ENCODE measurements at places on chromosomes 5 and 9. TPM values are rescaled to one million over a fixed set of nuclear protein-coding genes. Genes with fewer than 3 reads are reported as not detected.

DNA sequence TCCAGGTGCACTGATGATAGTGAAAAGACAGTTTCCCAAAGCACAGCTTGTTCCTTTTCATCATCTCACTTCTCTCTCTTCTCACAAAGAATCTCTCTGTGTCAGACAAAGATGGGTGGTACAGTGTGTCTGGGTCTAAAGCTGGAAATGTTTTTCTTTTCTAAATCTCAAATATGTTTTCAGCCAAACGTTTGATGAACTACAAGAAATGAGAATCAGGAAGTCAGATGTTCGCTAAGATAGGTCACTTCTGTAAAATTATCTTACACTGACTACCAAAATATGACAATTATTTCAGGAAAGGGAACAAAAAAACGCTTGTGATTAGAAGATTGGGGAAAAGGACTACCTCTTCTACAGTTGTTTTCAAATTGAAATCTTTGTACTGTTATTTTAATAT is 708.8 kb downstream of the PTPRD start:
- H3K27me3 ChIP-seq: no peaks in the 10 kb centered on the region
- no peak for DNase-seq
- H3K36me3 ChIP-seq: no peaks in the 10 kb centered on the region
- no peak overlapping the region for H3K4me3 ChIP-seq
- H3K27ac ChIP-seq: no peak overlapping the region

DNA sequence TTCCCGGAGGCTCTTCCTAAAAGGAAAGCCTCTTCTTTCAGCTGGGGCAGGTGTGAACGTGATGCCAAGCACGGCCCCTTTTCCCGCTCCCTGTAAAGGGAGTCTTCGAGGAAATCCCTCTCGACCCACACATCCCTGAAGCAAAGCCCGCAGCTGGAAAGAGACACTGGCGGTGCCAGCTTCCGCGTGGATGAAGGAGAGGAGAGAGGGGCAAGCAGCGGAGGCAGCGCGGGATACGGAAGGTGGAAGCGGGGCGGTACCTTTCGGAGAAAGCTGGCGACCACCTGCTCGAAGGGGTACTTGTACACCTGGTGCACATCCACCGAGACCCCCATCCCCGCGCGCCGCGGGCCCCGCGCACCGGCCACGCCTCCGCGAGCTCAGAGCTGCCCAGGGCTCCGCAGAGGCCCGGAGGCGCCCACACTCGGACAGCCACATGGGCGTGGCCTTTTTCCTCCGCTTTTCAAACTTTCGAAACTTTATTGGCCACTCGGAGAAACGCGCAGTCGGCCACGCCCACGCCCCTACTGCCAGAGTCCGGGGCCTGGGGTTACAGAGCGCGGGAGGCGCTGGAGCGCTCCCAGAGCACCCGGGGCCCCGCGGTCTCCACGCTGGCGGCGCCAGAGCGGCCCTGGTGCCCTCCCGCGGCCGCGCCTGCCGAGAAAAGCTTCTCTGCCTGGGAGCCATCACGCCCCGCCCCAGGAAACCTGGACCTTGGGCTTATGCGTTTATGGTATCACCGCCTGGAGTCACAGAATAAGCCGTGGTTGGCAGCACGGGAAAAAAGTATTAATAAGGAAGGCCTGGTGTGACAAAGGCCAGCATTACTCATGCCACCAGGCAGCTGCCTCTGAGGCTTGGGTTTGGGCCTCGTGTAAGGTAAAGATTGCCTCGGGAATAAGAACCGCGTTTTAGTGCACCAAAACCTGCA is at the start of gene PRELID2:
TSS of gene PRELID2 (minus strand) at position 426 of the 931 bp plus-strand sequence. CDS start at position 335, 91 bp downstream.
- no peaks in the 10 kb centered on the region for H3K36me3 ChIP-seq
- H3K27ac ChIP-seq: no peak within 1 kb of the TSS
- H3K27me3 ChIP-seq: peaks cover 7% of the 10 kb centered on the region

DNA sequence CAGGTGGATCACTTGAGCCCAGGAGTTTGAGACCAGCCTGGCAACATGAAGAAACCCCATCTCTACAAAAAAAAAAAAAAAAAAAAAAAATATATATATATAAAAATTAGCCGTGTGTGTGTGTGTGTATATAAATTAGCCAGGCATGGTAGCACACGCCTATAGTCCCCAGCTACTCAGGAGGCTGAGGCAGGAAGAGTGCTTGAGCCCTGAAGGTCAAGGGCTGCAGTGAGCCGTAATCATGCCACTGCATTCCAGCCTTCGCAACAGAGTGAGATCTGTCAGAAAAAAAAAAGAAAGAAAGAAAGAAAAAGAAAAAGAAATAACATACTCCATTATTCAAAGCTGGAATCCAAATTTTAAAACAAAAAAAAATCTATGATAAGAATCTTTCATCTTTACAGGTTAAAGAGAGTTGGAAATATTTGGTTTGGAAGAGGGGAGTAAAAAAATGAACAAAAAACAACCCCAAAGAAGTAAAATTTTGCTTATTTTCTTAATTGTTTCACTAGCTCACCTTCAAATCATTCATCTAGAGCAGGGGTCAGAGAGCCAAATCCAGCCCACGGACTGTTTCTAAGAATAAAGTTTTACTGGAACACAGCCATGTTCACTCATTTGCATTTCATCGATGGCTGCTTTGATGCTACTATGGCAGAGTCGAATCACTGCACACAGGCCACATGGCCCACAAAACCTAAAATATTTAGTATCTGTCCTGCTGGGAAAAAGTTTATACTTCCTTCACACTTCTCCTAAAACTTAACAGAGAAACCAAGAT is 109.9 kb downstream of the DROSHA start:
- peaks cover 40% of the 10 kb centered on the region for H3K36me3 ChIP-seq
- H3K27me3 ChIP-seq: no peaks in the 10 kb centered on the region
- no peak overlapping the region for H3K27ac ChIP-seq

DNA sequence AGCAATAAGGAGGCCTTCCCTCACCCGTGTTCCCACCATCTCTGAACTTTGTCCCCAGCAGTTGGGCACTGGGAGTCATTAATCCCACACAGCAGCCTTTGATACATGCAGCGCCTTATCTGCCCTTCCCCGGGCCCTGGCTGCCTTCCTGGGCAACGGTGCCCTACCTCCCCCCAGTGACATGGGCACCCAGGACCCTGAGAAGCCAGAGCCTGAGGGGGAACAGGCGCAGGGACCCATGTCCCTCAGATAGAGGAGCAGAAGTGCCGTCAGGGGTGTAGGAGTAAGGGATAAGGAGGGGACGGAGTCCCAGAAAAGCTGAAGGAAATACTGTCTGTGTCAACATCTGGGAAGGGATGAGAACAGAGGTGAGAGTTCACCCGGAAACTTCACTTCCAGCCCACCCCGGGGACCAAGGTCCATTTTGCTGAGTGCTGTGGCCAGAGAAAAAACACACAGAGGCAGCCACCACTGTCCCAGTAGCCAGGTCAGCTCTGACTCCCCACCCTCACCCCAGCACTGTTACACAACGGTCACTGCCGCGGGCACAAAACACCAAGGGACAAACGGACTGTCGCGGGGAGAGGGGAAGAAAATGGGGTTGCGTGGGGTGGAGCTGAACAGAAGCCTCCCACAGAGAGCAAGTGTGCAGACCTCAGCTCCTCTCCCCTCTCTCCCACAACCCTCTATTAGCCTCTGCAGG is 3.8 kb downstream of the PCDH1 start:
- no peak for DNase-seq
- no peaks in the 10 kb centered on the region for H3K36me3 ChIP-seq
- H3K27me3 ChIP-seq: peaks cover 62% of the 10 kb centered on the region

DNA sequence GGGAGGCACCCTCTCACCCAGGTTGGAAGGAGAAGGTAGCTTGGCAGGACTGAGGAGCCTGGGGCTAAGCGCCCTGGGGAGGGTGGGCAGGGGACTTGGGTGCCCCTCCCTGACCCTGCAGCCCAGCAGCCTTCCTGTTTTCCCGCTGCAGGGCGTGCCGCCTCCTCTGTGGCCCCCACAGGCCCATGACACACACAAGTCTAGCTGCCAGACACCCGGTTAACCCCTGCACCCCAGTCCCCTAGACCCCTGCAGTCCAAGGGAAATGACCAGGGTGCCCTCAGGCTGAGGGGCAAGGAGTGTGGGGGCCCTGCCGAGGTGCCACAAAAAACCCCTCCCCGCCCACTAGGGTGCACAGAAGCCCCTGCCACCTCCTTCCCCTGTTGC is 33.0 kb downstream of the GOLGA2 start:
- H3K27me3 ChIP-seq: peaks cover 16% of the 10 kb centered on the region
- H3K36me3 ChIP-seq: no peaks in the 10 kb centered on the region
- H3K4me3 ChIP-seq: no peak overlapping the region
- no peak for DNase-seq

DNA sequence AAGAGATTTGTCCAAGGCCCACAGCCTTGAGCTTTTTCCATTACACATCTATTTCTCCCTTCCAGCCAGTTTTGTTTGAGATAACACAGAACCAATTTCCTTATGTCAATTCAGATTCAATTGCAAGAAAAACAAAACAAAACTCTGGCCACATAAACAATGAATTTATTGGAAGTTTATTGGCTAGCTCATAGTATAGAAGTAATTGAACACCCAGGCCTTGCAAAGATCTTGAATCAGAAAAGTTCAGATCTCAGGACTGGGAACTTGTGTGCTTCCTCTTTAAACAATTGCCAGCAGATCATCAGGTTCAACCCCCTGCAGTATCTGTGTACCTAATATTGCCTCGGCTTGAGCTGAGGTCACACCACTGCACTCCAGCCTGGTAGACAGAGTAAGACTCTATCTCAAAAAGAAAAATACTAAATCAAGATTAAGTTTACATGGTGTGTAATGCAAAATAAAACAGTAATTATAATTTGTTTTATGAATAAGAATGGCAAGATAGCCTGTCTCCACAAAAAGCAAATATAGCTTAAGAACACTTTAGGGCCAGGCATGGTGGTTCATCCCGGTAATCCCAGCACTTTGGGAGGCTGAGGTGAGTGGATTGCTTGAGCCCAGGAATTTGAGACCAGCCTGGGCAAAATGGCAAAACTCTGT is 4.1 kb upstream of the ZCCHC10 start:
- H3K27me3 ChIP-seq: no peaks in the 10 kb centered on the region
- no peak overlapping the region for H3K27ac ChIP-seq
- peaks cover 4% of the 10 kb centered on the region for H3K4me1 ChIP-seq
- H3K36me3 ChIP-seq: no peaks in the 10 kb centered on the region

GRCh38 chr5:153900703-153901395 is 137.9 kb downstream of the FAM114A2 start:
- H3K4me3 ChIP-seq: no peak overlapping the region
- H3K36me3 ChIP-seq: no peaks in the 10 kb centered on the region
- H3K27me3 ChIP-seq: no peaks in the 10 kb centered on the region
- H3K27ac ChIP-seq: no peak overlapping the region
- H3K4me1 ChIP-seq: no peaks in the 10 kb centered on the region

- H3K27ac ChIP-seq: no peak overlapping the region
- no peaks in the 10 kb centered on the region for H3K4me1 ChIP-seq
- no peaks in the 10 kb centered on the region for H3K36me3 ChIP-seq
- no peak for DNase-seq
Measured at GRCh38 chr9:94685359-94685758, 41.1 kb upstream of the AOPEP start.

DNA sequence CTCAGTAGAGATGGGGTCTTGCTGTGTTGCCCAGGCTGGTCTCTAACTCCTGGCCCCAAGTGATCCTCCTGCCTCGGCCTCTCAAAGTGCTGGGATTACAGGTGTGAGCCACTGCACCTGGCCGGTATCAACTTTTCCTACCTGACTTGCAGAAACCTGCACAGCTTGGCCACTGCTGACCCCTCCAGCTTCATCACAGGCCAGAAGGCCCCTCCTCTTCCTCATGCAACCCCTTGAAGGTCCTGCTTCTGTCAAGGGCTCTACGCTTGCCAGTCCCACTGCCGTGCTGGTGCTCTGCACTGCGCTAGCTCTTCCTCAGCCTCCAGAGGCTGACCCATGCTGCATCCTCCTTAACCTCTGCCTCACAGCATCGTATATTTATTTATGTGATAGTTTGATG is 32.5 kb upstream of the RNU6ATAC start:
- H3K27me3 ChIP-seq: no peaks in the 10 kb centered on the region
- no peak overlapping the region for H3K27ac ChIP-seq
- DNase-seq: no peak
- no peak overlapping the region for H3K4me3 ChIP-seq

DNA sequence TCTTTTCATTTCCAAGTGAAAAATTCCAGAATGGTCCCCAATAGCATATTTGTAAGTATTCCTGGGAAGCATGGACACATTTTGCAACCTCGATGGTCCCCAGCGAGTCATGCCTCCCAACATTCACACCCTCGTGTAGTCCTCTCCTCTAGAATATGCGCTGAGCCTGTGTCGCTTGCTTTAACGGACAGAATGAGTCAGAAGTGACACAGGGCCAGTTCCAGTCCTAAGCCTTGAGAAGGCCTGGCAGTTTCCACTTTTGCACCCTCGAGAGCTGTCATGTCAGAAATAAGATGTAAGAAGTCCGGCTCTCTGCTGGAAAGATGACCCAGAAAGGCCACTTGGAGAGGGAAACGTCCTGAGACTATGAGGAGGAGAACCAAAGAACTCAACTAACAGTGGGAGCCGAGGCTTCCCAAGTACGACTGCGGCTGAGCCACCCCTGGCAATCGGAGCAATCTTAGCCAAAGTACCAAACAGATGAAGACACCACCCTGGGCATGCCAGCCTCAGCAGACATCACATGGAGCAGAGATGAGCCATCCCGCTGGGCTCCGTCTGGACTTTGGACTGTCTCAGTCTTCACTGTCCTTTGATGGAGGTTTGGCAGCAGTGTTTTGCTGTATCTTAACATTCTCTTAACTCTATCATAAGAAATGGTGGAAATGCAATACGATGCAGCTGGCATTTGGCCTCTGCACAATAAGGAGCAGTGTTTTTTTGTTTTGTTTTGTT is 42.6 kb upstream of the GFPT2 start:
- DNase-seq: no peak
- H3K36me3 ChIP-seq: no peaks in the 10 kb centered on the region
- H3K27ac ChIP-seq: no peak overlapping the region
- H3K4me3 ChIP-seq: no peak overlapping the region

- H3K27me3 ChIP-seq: no peaks in the 10 kb centered on the region
- H3K4me1 ChIP-seq: no peaks in the 10 kb centered on the region
- no peak overlapping the region for H3K27ac ChIP-seq
- no peaks in the 10 kb centered on the region for H3K36me3 ChIP-seq
- no peak overlapping the region for H3K4me3 ChIP-seq
Measured at GRCh38 chr9:8784838-8785237, 985.3 kb upstream of the DMAC1 start.

The CD14 gene
- total RNA-seq: 0.62 TPM

The GDF9 gene
- 0.73 TPM for total RNA-seq

The WDR38 gene
- total RNA-seq: not detected

The FGFR4 gene
- 0.76 TPM for total RNA-seq

Measured in activated CD4-positive, alpha-beta memory T cell treated with anti-CD3 and anti-CD28 coated beads for 36 hours (primary cell).